Myocyte (in vitro differentiated cells): ENCODE measurements at places on chromosomes 3 and 15. TPM values are rescaled to one million over a fixed set of nuclear protein-coding genes. Genes with fewer than 3 reads are reported as not detected.

- DNase-seq: no peak
Measured at GRCh38 chr3:193396451-193397244, 18.1 kb upstream of the ATP13A5 start.

DNA sequence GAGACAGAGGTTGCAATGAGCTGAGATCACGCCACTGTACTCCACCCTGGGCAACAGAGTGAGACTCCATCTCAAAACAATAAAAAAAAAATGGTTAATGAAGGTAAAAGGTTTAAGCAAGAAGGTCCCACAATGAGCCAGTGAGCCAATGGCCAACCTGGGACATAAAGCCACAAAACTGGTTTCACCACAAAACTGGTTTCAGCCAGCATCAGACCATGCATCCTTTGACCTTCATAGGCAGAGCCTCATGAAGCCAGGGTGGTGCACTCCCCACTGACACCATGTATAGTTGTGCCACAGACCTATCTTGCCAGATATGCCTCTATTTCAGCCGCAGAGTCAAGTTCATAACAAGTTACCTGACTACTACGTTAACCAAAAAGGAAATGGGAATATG lies 41.9 kb downstream of the SCAP start:
- no peak for DNase-seq

DNA sequence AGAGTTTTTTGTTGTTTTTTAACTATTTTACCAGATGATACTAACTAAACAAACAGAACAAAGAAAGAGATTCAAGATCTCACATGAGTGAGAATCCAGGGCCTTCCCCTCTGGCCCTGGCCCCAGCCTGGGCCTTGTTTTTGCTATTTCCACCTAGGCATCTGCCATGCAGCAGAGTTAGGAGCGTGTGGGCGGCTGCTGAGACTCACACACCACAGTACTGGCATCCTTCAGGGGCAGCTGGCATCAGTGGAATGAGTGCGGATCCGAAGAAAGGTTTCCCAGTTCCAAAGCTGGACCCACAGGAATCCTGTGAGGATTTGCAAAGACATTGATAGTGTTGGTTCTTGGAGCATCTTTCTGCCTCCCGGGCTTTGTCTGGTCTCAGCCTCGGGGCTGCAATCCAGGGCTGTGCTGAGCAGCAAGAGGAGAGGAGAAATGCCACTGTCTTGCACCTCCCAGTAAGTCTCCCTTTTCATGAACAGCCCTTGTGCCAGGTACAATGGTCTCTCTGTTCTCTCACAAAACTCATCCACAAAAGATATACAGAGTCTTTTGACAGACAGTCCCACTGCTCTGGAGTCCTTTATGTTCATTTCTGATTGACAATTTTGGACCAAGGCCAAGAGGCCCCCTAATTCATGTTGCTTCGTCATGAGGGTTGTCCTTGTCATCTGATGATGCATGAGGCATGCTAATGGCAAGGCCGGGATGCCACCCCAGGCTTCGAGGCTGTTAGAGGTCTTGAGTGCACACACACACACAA lies 46.6 kb downstream of the APH1B start:
- DNase-seq: peak; percentile 84

Gene CHST13
- 0.21 TPM in 1 of 2 replicates, not detected in the other for total RNA-seq

Gene SPINK8
- not detected in 2 replicates for total RNA-seq

DNA sequence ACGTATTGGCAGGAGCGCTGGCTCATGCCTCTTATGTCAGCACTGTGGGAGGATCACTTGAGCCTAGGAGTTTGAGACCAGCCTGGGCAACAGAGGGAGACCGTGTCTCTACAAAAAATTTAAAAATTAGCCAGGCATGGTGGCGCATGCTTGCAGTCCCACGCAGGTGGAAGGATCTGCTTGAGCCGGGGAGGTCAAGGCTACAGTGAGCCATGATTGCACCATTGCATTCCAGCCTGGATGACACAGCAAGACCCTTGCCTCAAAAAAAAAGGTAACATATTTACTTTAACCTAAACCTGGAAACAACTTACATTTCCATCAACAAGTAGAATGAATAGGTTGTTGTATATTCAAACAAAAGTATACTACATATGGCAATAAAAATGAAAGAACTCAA lies 78.1 kb downstream of the HERC2 start:
- DNase-seq: no peak

DNA sequence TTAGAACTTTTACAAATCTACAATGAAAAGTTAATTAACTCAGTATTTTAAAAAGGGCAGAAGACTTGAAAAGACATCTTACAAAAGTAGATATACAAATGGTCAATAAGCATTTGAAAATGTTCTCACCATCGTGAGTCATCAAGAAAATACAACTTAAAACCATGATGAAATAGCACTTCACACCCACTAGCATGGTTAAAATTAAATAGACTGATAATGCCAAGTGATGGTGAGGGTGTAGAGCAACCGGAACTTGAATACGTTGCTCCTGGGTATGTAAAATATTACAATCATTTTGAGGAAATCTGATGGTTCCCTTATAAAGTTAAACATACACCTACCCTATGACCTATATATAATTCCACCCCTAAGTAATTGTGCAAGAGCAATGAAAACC lies 319.8 kb upstream of the UMPS start:
- DNase-seq: no peak

DNA sequence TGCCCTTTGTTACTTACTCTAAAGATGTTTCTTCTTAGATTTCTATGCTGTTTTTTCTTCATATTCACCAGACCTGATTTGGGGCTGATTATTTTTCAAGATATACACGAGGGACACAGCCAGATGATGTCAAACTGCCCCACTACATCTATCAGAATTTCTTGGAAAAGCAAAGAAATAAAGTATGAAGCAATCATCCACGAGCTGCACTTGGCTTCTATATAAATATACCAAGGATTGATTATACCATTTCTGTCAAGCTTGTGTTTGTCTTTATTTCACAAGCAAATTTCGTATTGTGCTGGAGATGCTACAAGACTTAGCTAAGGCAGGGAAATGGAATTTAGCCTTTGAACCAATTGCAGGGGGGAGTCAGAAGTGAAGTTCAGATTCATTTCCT lies 715.1 kb upstream of the NR2F2 start:
- no peak for DNase-seq

GRCh38 chr15:48392356-48392755 lies 61.1 kb downstream of the DUT start:
- peak; percentile 14 for DNase-seq

DNA sequence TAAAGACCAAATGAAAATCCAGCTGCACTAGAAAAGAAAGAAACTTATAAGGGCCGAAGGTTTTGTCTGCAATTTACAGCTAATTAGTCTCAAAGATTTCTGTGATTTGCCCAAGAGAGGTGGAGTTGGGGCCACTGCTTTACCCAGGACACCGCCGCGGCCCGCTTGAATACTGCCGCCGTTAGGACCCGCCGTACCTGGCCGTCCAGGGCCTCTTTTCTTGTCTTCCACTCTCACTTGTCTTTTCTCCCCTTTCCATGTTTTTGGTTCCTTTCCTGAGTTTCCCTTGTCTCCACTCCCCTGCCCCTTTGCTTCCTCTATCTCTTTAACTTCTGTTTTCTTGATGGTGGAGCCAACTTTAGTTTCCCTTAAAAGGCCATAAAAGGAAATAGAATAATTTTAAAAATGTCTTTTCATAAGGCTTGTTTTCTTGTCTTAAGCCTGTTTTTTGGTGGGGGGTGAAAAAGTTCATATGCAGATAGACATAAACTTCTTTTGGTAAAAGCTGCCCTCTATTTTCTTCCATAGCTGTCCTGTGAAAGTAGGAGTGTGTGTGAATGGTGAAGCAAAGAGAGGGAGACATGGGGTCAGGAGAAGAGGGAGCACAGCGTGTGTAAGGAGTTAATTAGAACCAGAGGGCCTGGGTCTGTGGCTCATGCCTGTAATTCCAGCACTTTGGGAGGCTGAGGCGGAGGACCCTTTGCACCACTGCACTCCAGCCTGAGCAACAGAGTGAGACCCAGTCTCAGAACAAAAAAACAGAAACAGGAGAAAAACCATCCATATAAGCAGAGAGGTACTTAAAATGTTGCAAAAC lies 16.0 kb upstream of the CCNL1 start:
- DNase-seq: peak; percentile 38

Gene NOX5
- 1.1 and 1.3 TPM in 2 replicates for total RNA-seq

GRCh38 chr15:70113304-70113700 lies 15.6 kb upstream of the TLE3 start:
- no peak for DNase-seq

DNA sequence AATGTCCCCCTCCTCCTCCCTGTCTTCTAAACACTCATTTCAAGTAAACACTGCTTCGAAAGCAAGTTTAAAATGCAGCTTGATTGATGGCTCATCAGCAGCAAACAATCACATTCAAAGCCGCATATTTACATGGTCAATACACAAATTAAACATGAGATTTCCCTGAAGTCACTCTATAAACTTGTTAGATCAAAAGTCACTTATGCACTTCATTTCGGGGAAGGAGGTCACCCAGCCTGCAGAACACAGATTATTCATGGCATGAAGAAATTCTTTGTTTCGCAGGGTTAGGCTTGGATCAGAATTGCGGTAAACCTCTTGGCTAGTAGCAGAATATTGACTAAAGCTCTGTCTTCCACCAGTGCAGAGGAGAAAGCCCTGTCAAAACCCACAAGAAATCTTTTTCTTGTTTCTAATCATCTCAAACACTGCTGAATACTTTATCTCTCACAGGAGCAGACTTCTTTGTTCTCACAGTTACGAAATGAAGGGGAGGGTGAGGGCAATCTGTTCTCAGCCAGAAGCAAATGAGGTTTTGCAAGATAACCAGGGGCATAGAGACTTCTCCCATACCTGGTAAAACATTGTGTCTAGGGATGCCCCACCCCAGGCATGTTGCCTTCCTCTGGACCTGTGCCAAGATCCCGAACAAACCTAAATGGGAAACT lies 133.3 kb upstream of the CHL1 start:
- DNase-seq: no peak

- no peak for DNase-seq
Measured at GRCh38 chr15:39788800-39789565, 6.3 kb upstream of the FSIP1 start.

Gene DUOXA2
- not detected in 2 replicates for total RNA-seq

Gene TTBK2
- 10.4 and 14.6 TPM in 2 replicates for total RNA-seq

Gene GOLGA6D
- total RNA-seq: not detected in 2 replicates

DNA sequence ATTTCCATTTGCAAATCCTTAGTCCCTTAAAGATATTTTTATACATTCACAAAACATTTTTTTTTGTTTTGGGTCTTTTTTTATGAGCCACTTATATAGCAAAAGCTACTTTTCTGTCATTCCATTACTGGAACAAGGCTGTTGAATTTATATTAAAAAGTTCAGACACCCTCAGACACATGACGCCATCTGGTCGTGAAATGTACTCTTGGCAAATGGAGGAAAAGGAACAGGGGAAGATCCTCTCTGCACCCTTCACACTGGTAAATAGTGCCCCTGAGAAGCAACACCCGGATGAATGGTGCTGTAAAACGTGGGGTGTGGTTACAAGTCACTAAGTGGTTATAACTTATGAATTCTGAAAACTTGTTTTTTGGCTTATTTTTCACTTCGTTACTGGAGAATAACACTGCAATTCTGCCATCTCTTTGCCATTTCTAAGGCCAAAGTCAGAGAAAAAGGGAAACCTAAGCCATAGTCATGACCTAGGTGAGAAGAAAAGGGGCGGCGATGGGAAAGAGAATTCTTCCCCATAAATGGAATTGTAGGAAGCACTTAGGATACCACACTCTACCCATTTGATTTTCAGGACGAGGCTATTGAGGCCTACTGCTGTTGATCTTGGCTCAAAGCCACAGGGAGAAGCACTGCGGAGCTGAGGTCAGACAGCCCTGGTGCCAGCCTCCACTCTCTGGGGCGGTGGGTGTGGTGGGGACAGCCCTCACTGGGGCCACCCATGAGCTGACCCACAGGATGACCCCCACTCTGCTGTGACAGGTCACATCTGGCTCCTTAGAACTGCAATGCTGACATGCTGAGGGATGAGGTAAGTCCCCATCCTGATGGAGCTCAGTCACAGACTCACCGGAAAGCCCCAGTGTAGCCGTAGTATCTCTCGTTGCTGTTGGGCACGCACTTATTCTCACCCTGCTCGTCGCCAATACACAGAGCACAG lies 21.9 kb downstream of the LTF start:
- no peak for DNase-seq

DNA sequence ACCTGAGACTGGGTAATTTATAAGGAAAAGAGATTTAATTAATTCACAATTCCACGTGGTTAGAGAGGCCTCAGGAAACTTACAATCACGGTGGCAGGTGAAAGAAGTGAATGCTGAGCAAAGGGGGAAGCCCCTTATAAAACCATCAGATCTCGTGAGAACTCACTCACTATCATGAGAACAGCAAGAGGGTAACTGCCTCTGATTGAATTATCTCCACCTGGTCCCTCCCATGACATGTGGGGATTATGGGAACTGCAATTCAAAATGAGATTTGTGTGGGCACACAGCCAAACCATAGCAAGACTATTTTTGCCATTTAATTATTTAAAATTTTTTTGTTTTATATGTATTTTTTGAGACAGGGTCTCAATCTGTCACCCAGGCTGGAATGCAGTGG lies 27.0 kb upstream of the KCTD6 start:
- DNase-seq: no peak

GRCh38 chr3:51845129-51845528 lies 16.3 kb upstream of the IQCF2 start:
- no peak for DNase-seq

DNA sequence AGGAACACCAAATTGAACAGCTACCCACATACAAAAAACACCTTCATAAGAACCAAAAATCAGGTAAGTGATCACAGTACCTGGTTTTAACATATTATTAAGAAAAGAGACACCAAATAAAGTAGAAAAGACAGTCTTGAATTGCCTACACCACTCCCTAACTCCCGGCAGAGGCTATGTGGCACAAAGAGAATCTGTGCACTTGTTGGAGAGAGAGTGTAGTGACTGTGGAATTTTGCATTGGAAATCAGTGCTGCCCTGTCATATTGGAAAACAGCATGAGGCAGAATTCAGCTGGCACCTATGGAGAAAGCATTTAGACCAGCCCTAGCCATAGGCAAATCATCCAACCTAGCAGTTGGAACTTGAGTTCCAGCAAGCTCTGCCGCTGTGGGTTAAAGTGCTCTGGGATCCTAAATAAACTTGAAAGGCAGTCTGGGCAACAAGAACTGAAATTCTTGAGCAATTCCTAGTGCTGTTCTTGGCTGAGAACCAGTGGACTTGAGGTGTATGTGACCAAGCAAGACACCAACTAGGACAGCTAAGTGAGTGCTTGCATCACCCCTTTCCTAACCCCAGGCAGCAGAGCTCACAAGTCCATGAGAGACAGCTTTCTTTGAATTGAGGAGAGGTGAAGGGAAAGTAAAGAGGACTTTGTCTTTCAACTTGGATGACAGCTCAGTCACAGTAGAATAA lies 969.6 kb upstream of the ALCAM start:
- peak; percentile 11 for DNase-seq

DNA sequence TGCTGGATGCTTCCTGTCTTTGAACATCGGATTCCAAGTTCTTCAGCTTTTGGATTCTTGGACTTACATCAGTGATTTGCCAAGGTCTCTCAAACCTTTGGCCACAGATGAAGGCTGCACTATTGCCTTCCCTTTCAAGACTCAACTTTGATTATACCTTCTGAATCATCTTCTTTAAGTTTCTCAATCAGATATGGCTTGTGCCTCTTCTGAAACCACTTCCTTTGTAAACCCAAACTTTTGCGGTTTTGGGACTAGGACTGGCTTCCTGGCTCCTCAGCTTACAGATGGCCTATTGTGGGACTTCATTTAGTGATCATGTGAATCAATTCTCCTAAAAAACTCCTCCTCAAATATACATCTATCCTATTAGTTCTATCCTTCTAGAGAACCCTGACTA lies 47.1 kb upstream of the CADPS start:
- DNase-seq: no peak
